HAP-1 (cell line): ENCODE measurements at places on chromosomes 1 and 21.

DNA sequence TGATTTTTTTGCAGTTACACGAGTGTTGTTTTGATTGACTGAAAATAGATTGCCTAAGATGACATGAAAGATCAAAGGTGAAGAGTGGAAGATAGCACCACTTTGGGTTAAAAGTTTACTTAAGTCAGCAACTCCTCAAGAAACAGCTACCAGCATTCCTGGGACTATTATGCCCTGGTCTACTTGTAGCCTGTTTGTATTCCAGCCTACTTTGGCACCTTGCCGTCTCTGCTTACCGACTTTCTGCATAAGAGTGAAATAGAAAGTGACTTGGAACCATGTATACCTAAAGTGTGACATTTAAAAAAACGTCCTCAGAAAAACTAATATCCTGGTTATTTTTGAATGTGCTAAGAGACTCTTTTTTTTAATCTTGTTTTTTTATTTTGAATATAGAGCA lies 631.5 kb upstream of the PTBP2 start:
- no peak for DNase-seq

GRCh38 chr1:52455686-52456085 lies 51.3 kb downstream of the PRPF38A start:
- no peak for DNase-seq

DNA sequence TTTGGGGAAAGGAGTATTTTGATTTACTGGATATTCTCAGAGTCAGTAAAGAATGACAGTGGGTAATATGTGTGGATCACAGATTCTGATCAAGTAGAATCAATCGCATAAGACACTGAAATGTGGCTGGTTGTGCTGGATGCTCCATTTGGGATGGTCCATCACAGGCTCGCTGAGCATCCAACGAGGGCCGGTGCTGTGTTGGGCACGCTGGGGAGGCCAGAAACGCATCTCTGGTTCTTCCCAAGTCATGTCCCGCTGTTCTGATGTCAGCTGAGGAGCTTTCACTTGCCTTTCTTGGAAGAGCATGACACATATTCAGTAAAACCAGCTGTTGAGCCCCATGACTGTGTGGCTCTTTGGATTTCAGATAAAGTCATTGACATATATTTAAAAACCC lies 72.0 kb downstream of the UMODL1 start:
- DNase-seq = no peak

GRCh38 chr1:247387565-247387964 lies 28.4 kb upstream of the NLRP3 start:
- no peak for DNase-seq
